Right renal pelvis (tissue), 4 donors: ENCODE measurements at places on chromosomes 7 and 10.

- no peak for DNase-seq
Measured at GRCh38 chr7:70043015-70043538, 444.8 kb downstream of the AUTS2 start.

- DNase-seq: no peak
Measured at GRCh38 chr7:97021747-97022490, 2.7 kb downstream of the DLX5 start.

DNA sequence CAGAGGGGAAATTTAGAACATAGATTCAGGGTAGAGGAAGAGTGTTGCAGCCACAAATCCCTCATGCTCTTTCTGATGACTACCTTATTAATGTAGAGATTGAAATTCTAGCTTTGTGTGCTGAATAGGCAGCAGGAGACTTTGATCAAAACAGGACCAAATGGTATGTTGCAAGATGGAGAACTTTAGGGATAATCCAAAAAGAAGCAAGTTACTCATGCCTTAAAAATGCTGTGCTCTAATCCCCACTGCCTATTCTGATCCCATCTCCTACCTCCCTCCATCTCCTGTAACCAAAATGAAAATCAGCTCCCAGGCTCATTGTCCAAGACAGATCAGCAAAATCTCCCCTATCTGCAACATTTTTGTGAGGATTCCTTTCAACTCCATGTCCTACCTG is 31.3 kb downstream of the CH25H start:
- no peak for DNase-seq

GRCh38 chr7:116522247-116522646 is 2.6 kb upstream of the CAV1 start:
- no peak for DNase-seq

DNA sequence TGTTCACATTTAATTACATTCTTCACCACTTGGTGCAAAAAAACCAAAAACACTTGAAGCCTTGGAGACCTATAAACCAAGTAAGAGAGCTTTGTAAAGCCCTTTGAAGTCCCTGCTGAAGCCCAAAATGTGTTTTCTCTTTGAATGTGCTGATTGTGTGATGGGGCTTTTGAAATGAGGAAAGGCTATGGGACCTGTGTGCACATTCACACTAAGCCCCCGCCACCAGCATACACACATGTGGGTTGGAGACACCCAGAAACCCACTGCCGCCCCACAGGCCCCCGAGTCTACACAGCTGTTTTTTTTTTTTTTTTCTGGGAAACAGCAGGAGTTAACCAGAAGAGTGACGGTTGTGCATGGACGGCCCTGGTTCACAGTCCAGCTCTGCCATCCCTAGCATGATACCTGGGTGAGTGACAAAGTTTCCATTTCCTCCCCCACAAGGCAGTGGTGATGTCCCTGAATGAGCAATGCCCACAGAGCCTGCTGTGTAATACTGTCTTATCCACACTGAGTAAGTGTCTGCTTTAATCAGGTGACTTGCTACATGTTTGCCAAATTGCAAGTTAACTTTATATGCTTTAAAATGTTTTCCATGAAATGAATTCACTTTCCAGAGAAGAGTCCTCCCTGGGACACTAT is 154.6 kb upstream of the GDF10 start:
- no peak for DNase-seq

DNA sequence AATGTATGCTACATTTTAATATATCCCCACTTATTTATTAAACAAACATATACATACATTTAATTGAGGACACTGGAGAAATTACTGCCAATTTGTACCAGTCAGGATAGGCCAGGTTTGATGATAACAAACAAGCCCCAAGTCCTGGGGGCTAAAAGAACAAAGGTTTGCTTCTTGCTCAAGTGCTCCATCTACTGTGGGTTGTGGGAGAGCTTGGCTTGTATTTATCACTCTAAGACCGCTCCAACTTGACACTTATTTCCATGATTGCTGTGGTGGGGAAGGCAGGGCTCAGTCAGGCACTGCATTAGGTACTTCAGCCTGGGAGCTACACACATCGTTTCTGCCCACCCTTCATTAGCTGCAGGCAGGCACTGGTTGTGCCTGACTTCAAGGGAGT is 136.6 kb upstream of the ZNF32 start:
- DNase-seq: no peak

- DNase-seq: no peak
Measured at GRCh38 chr7:48360574-48360973, 189.3 kb downstream of the ABCA13 start.

DNA sequence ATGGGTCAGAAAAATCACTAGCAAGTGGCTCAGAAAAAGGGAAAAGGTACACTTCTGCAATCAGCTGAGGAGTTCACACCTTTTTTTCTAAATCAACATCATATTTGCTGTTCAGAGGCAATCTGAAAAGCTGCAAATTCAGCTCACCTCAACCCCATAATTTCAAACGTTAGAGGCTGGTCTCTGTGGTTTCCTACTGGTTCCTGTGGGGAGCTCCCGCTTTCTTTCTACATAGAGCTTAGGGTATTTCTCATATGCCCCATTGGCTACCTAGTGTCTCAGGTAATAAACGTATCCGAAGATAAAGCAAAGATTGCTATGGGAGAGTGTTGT is 5.2 kb upstream of the ZNF22 start:
- DNase-seq: no peak

GRCh38 chr10:114239117-114239993 is at the start of gene VWA2:
TSS of gene VWA2 (plus strand) at chr10:114239254. CDS start at chr10:114248714, 9,460 bp downstream.
- DNase-seq: no peak
